Fibroblast of skin of right biceps (primary cell): ENCODE measurements at places on chromosomes 12 and 14.

- DNase-seq = no peak
Measured at GRCh38 chr12:53502331-53502730, 1.2 kb downstream of the TARBP2 start.

DNA sequence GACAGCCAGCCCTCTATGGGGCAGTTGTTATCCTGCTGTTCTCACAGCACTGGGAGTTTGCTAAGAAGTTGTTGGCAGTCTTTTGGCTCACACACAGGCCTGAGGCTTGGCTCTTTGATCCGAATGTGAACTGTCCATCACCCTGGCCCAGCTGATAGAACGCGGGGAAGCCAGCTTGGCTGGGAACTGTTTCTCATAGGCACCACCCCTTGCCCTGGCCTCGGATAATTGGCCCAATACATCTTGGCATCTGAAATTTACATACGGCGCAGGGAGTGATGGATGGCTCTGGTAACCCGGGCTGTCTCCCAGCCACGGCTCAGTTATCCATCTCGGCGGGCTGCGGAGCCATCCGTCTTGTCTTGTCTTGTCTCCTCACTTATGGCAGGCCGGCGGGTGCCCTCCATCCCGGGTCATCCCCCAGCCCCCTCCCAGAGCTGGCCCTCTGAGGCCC is 164.1 kb downstream of the PHETA1 start:
- DNase-seq = no peak

DNA sequence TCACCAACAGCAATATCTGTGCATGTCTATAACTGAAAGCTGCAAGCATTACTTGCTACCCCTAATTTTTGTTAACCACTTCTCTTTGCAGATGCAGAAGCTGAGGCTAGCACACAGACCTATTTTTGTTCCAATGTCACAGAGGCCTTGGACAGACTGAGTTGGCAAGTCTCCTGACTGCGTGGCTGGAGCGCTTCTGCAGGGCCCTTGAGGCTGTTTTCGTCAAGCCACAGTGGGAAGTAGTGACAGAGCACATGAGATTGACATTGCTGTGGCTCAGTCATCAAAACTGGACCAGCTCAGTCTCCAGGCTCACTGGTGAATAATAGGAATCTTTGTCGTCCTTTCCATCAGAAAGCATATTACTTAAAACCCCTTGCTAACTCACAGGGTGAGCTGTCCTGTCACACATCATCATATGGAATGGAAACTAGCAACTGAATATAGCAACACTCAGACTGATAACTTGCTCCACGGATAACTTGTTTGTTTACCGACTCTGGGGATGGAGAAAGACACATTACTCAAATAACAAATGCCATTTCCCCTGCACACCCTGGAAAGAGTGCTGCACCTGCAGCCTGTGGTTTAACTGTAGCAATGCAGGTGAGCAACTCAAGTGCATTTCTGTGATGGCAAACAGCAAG is 43.6 kb upstream of the DDX11 start:
- DNase-seq = no peak

DNA sequence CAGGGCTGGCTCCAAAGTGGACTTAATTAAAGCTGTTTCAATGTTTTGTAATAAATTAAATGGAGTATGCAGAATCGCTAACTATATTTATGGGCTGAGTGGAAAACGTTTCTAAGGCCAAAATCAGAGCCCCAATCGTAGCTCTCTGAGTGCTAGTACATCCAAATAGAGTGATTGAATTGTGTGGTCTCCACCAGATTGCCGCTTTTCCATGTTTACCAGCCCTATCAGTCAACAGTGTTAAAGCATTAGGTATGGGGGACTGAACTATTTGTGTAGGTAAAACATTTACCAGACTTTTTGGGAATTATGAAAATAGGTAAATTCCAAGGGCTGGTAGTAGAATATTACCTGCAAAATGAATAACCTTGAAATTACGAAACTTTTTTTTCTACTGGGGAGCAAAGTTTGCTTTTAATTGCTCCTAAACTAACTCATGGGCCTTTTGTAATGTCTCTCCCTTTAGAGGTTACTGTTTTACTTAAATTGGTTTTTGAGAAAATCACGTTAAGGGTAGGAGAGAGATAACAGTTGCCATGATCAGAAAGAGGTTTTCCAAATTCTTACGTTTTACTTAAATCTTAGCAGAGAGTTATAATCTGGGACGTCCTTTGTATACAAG is 28.0 kb upstream of the METAP2 start:
- no peak for DNase-seq

GRCh38 chr12:104792570-104792969 is 165.5 kb downstream of the SLC41A2 start:
- DNase-seq = peak; percentile 85

GRCh38 chr14:99267837-99268781 is 3.9 kb downstream of the BCL11B start:
- no peak for DNase-seq

DNA sequence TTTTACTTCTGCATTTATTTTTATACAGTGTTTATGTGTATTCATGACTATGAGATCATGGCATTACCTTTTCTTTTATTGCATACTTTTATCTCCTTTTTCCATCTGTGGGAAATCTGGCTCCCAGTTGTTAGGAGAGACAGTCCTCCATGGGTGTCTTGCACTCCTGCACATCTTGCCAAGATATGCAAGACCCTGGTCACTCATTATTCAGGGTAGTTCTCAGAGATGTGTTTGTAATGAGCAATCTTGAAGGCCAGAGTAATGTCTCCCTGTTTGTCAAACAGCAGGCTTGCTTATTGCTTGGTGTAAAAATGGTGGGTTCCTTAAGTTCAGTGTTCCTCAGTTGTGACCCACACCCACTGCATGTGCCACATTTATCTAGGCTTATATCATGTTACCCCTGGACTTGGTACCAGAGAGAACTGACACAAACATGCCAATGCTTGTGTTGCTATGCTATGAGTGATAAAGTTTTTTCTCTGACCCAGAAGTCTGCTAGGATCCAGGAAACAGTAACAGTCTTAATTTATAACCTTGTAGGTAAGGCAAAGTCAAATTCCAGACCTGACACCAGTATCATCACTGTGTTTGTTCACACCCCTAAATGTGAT is 36.8 kb downstream of the PPHLN1 start:
- no peak for DNase-seq

GRCh38 chr12:30967026-30967425 is 40.5 kb downstream of the TSPAN11 start:
- no peak for DNase-seq

DNA sequence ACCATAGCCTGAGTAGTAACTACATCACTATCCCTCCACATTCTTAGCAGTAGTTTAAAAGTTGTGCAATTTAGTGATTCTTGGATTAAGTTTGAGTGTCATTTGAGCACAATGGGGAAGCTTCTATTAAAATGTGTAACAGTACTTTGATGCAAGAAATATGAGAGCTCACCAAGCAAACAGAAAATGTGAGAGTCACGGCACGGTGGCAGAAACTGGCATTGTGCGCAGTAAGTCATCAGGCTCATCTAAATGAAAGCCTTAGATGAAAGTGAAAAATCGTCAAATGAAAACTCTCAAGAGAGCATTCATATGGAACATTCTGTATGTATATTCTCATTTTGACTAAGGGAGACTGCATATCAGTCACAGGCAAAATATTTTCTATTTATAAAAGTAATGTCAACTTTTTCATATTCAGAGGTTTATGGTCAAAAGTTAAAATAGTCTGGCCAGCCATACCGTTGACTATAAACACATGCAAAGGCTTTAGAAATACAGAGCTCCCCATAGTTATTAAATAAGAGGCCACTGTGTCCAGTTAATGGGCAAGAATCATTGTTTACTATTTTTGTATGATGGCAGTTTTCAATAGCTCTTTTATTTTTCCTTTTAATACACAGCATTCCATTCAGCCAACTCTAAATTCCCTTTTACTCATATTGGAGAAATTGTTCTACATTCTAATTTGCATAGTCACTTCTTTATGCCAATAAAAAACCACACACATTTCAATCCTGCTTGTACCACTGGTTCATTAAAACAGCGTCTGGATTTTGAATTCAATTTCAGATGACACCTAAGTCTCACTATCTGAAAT is 167.9 kb downstream of the PRKD1 start:
- peak; percentile 16 for DNase-seq

- DNase-seq = no peak
Measured at GRCh38 chr12:21354641-21355040, 18.1 kb upstream of the IAPP start.

- no peak for DNase-seq
Measured at GRCh38 chr14:104821229-104821945, 20.5 kb downstream of the ZBTB42 start.

DNA sequence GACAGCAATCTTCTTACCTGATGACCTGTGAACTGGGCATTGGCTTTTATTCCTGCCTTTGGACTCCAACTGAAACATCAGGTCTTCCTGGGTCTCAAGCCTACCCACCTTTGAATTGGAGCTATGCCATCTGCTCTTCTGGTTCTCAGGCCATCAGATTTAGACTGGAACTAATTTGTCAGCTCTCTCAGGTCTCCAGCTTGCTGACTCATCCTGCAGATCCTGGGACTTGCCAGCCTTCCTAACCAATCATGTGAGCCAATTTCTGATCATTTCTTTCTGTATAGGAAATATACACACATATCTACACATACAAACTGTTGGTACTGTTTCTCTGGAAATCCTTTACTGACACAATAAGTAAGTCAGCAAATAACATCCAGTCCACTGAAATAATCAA is 65.3 kb upstream of the TSPAN8 start:
- no peak for DNase-seq

- peak; percentile 48 for DNase-seq
Measured at GRCh38 chr14:32408018-32408417, 78.9 kb downstream of the AKAP6 start.

- no peak for DNase-seq
Measured at GRCh38 chr12:44307506-44308168, 471.8 kb downstream of the TMEM117 start.

DNA sequence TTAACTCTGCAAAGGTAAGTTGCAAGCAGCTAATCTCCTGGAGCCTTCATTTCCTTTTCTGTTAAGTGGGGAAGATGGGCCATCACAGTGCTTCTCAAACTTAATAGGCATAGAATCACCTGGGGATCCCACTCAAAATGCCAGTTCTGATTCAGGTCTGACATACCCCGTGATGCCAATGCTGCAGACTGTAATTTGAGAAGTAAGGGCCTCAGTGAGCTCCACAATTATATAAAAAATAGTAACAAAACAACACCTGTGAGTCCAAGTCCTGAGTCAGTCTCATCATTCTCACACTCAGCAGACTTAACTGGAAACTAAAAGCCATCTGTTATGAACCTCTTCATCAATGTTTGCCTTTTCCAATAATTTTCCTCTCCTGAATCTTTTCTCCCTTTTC is 10.8 kb upstream of the PSMA6 start:
- DNase-seq = no peak

GRCh38 chr14:63193236-63193635 is 11.0 kb upstream of the RHOJ start:
- DNase-seq = no peak

DNA sequence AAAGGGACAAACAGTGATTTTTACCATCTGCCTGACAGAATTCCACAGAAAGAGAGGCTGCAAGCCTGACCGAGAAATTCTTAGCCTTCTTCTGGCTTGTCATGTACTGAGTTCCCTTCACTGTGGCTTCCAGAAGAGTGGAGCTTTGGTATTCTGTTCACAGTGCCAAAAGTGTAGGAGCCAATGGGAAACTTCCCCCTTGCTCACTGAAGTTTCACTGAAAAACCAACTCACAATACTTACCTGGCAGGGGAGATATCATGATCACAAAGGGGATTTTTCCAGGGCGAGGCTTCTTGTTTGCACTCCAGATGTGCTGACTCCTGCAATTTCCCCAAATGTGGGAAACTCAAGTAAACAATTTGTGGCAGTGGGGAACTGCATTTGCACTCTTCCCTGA is 31.7 kb upstream of the MMP19 start:
- no peak for DNase-seq

GRCh38 chr14:90697132-90697531 is 119.1 kb downstream of the TTC7B start:
- DNase-seq = no peak

- DNase-seq = no peak
Measured at GRCh38 chr12:81722004-81722403, 37.1 kb downstream of the PPFIA2 start.

DNA sequence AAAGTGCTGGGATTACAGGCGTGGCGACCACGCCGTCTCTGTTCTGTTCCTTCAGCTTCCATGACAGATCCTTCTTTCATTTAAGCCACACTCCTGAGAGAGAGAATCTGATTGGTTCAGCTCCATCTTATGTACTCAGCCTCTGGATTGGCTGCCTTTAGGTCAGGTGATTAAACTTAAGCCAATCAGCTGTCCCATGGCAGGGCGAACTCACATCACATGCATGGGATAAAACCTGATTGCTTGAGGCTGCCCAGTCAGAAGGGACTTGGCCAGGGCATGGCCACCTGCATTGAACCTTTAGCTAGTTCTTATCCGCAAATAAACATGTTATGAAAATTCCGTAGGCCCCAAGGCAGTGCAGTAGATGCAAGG is 274.2 kb downstream of the SUDS3 start:
- DNase-seq = no peak

DNA sequence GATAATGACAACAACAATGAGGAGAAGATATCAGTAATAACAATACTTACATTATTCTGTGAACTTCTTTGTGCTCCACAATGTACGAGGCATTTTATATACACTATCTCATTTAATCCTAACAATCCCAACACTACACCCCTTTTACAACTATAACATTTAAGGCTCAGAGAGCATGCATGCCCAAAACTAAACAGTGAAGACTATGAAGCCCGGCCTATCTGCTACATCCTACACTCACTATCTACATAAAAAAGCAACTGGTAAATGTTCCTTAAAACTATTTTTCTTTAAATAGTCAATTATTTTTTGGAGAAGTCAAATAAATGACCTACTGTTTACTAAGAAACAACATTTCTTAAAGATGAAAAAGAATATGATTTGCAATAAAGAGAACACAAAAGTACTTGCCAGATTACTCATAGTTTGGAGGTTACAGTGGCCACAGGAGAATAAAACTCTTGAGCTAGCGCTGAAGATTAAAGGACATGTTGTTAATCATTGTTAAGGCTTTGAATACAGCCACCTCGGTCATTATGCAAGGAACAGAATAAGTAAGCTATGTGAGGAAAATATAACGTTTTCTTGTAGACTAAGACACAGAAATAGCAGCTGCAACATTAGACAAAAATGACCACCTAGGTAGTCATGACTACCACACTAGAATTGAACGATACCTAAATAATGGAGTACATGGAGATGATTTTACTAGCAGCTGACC is 56.7 kb downstream of the EPS8 start:
- DNase-seq = peak; percentile 35

GRCh38 chr12:23504641-23505399 is 444.6 kb downstream of the SOX5 start:
- DNase-seq = no peak
